ENCODE measurements at places on chromosomes 2 and 18.
A peak's percentile ranks its signal among the peaks of the same experiment; 100 is the strongest.

- no peak for DNase-seq
Observed at GRCh38 chr2:26530240-26530540, 52.3 kb upstream of the OTOF start.

GRCh38 chr18:47323158-47323557 lies 71.7 kb upstream of the SKOR2 start:
- DNase-seq: no peak

DNA sequence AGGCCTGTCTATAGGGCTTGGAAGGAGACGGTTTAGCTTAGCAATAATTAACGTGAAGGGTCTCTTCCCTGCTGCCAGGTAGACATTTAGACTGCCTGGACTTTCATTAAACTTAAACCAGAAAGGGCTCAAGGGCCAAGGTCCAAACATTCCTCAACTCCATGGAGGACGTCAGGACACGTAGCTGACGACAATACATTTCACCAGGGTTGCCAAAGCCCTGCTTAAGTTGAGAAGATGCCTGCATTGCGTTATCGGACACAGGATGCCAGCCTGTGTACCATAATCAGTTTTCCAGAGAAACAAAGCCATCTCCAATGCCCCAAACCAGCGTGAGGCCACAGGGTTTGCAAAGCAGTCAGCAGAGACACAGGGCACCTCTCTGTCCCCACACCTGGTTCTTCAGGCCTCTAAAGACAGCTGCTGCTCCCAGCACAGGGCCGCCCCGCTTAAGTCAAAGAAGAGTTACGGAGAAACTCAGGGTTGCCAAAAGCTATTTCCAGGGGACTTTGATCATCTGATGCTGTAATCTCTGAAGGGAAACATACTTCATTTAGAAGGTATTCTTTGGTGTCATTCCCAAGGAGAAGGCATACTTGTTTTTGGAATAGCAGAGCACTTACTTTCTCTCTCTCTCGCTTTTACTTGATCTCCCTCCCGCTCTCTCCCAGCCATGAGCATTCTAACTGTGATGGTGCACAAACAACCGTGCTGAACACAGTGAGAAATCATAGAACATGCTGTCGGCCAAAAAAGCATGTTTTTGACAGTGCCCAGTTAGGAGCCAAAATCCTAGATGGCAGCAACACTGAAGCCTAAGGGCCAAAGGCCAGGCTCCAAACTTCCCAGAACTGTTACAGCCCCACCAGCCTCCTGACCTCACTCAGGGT lies 46.0 kb downstream of the TTC32 start:
- no peak for DNase-seq

DNA sequence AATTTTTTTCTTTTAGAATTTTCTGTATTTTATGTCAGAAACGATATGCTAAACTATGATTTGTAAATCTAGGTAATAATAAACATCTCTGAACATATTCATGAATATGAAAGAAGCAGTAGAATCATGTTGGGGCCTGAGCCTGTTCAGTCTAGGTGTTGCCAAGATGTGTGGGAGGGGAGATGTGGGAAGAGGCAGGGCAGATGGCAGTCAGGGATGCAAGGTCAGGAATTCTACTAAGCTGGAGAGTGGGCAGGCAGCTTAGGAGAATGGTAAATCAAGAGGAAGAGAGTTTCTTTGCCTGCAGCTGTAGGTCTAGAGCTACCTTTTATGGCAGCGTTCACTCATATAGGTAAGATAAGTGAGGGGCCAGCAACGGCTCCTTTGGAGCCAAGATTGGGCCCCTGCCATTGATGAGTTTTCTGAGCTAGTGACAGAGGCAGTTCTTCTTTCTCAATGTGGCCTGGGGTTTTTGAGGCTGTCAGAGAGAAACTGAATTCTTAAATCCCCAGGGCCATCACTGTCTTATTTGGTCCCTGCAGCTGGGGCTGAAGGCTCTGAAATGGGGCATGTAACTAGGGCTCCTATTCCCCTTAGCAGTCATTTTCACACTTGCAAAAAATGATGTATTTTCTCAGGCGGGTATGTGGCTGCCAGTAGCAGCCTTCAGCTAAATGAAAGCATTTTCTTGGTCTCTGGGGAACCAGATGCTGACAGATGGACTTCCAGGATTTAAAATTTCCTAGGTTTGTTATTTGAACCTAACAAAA lies 232.8 kb downstream of the PIK3C3 start:
- DNase-seq: peak; percentile 86

- DNase-seq: peak; percentile 68
Observed at GRCh38 chr2:20542746-20543468, 96.0 kb downstream of the RHOB start.

DNA sequence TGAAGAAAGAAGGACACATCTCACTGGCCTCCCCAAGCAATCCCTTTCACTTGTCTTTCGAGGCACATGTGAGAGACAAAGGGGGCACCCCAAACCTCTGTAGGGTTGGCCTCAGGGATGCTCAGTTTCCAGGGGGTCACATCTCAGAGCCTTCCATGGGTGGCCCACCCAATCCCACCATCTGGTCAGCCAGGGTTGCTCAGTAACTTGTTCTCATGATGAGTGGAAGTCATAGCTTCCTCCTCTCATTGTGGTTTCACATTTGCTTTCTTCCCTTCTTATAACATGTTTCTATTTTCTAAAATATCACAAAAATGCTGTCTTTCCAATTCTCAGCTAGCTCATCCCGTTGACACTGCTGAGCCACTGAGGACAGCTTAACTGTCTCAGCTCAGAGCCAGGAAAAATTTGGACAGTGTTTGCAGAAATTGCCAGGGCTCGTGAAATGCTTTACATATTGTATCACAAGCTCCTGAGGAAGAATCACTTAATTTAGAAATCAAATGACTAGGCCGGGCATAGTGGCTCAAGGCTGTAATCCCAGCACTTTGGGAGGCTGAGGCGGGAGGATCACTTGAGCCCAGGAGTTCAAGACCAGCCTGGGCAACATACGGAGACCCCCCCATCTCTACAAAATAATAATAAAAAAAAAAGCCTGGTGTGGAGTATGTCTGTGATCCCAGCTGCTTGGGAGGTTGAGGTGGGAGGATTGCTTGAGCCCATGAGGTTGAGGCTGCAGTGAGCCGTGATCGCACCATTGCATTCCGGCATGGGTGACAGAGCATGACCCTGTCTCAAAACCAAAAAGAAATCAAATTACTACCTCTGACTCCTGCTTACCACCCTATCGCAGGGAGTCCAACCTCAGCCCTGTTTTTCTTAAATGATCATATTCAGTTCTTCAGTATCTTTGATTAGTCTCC lies 129.3 kb downstream of the PRKCE start:
- DNase-seq: no peak

- DNase-seq: peak; percentile 72
Observed at GRCh38 chr18:58781627-58782194, 83.0 kb upstream of the ZNF532 start.

DNA sequence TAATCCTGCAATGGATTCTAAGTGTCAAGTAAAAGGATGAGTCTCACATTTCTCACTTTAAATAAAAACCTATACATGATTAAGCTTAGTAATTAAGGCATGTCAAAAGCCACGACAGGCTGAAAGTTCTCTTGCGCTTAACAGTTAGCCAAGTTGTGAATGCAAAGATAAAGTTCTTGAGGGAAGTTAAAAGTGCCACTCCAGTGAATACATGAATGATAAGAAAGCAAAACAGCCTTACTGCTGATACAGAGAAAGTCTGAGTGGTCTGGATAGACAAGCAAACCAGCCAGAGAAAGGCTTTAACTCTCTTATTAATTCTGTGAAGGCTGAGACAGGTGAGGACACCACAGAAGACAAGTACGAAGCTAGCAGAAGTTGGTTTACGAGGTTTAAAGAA lies 12.7 kb downstream of the THOC1 start:
- DNase-seq: no peak

DNA sequence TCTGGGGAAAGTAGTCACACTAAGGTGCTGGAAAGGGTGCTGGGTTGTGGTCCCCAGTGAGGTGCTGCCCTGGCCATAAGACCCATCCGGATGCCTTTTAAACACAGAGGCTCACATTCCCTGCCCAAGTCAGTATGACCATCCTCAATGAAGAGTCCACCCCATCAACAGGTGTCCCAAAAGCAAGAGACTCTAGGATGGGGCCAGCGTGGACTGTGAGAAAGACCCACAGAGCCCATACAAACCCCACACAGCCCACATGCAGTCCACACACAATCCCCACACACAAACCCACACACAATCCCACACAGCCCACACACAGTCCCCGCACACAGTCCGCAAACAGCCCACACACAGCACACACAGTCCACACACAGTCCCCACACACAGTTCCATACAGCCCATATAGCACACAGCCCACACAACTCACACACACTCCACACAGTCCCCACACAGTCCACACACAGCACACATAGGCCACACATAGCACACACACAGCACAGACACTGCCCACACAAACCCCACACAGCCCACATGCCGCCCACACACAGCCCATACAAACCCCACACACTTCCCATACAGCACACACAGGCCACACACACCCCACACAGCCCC lies 241.4 kb upstream of the SALL3 start:
- no peak for DNase-seq

- DNase-seq: no peak
Observed at GRCh38 chr2:240480834-240481623, 45.6 kb downstream of the GPC1 start.

GRCh38 chr2:64888591-64889309 lies 100.4 kb upstream of the SLC1A4 start:
- DNase-seq: no peak

GRCh38 chr2:106038601-106039375 lies 155.3 kb downstream of the UXS1 start:
- DNase-seq: peak; percentile 83

- no peak for DNase-seq
Observed at GRCh38 chr2:53646788-53647187, 120.8 kb upstream of the CHAC2 start.

DNA sequence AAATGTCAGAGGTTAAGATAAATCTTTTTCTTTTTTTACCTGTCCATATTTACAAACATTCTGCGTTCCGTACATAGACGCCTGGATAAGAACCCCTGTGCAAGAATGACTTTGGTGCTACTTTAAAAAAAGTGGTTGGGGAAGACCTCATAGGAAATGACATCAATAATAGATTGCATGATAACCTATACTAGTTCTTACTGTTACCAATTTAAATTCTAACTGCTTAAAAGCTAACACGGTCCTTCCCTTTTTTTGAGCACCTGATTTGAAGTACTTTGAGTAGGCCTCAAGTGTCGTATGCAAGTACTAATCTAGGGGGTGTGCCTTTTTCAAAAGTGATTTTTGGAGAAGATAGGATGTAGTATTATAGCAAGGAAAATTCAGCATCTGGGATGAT lies 2.1 kb downstream of the SLC39A10 start:
- DNase-seq: peak; percentile 19

- no peak for DNase-seq
Observed at GRCh38 chr2:236945431-236946016, 140.2 kb upstream of the COPS8 start.

- DNase-seq: no peak
Observed at GRCh38 chr2:239143858-239144712, 256.7 kb downstream of the HDAC4 start.

DNA sequence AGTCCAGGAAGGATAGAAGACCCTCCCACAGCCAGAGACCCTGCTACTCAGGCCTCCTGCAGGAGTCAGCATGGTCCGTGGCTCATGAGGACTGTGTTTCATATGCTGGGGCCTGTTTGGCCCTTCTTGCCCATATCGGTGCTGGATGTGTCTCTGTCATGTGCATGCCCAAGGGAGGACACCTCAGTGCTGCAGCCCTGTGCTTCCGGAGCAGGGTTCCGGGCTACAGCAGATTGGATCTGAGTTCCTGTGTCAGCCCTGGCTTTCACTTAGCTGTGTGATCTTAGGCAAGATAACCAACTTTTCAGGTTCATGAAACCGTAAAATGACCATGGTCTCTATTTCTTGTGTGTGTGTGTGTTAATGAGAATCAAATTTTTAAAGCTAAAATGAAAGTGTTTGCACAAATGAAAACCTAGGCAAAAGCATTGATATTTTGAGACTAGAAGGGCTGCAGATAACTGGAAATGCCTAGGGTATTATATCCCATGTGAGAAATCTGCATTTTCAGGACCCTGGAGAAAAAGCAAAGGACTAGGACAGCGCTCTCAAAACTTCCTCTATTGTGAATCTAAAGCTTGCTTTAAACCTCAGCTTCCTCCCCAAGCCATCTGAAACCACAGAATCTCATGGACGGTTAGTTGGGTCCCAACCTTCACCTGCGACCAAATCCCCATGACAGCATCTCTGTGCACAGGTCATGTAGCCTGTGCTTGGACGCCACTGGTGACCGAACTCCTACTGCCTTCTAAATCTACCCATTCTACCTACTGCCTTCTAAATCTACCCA lies 58.8 kb upstream of the CAPN13 start:
- DNase-seq: no peak

DNA sequence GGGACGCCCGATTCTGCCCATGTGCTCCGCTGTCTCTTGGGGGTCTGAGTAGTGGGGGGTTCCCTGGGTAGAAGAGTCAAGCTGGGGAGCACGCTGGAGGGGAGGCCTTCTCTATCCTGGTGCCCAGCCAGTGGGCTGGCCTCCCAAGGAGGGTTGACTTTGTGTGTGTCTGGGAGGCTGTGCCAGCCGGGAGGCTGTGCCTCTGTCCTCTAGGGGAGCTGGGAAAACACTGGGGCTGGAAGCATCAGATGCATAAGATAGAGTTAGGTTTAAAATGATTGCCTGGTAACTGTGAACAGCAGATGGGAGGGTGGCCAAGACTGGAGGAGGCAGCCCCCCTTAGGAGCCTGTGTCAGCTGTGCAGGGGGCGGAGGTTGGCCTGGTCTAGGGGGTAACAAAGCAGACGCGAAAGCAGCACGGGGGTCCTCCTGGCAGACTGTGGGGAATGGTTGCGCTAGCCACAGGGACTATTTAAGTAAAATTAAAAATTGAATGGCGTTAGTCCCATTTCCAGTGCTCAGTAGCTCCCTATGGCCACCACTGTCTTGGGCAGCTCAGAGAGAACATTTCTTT lies 1.3 kb downstream of the ING5 start:
- DNase-seq: no peak

DNA sequence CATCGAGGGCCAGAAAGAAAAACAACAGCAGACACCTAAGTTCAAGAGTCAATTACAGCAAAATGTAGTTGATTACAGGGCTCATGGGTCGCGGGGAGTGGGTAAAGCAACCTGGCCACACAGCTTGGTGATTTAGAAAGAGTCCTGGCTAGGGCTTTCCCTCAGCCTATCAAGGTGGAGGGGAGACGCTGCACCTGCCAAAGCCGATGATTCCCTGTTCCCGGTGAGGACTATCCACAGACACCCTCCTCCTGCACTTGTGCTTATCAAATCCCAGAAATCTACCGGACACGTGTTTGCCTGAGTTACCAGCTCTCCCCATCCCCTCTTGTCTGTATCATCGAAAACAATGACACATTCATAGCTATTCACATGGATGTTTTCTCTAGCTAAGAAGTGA lies 7.0 kb upstream of the SOX11 start:
- no peak for DNase-seq

GRCh38 chr2:218961651-218962570 lies 2.4 kb downstream of the CDK5R2 start:
- DNase-seq: peak; percentile 75

DNA sequence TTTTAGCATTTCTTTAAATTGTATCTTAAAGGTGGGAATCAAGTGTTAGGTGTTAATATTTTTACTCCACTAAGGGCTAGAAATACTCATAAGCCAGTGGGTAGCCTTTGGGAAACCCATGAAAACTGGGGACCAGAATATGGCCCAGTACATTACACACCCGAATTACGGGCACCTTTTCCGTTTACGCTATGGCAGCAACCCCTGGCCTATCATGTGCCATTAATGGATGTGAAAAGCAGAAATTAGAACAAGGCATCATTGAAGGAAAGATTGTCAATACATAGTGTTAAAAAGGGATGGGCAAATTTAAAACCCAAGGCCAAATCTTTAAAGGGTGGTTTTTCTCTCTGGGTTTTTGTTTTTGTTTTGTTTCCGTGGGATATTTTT lies 781 bp downstream of the FARP2 start:
- DNase-seq: no peak

- no peak for DNase-seq
Observed at GRCh38 chr2:228094377-228094921, 87.0 kb downstream of the SPHKAP start.

Data from NCI-H2171 treated with DMSO at 0.1 percent for 48 hours (cell line).